Left renal cortex interstitium (tissue), 4 donors: ENCODE measurements at places on chromosomes 4 and X. TPM values are rescaled to one million over a fixed set of nuclear protein-coding genes. Genes with fewer than 3 reads are reported as not detected.

- DNase-seq = no peak
Measured at GRCh38 chr4:155948541-155948940, 5.1 kb downstream of the CTSO start.

- no peak for DNase-seq
Measured at GRCh38 chr4:2354760-2355159, 63.7 kb downstream of the ZFYVE28 start.

- DNase-seq = no peak
Measured at GRCh38 chr4:18227880-18228279, 206.3 kb upstream of the LCORL start.

DNA sequence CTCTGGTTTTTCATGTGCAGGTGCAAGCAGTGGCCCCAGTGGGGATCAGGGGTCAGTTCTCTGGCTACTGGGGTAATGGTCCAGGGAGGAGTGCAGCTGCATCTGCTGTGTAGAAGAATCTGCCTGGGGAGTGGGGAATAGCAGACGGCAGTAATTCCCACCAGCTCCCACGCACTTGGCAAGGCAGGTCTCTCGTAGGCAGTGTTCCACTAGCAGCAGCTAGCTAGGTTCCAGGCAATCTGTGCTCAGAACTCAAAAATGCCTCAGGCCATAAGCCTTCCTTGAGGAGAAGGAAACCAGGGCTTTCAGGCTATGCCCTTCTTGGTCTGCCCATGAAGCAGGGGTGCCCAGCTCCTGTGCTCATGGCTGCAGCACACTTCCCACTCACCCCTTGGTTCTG, 38.8 kb downstream of the DCLK2 start:
- DNase-seq = no peak

DNA sequence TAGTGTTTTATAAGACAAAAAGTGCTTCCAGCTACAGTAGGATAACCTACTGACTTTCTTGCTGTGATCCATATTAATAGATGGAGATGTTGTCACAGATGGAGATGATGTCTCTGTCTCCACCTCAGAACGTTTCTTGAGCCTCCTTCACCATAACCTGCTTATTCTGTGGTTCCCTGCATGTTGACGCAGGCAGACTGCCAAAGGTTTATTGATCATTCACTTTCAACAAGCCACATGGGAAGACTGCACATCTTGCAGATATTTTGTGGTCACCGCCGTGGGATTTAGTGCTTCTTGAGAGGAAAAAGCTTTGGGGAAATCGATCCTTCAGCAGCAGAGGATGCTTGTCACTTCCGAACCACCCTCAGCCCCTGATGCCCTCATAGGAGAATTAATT, 943.0 kb upstream of the PRKX start:
- DNase-seq = no peak

DNA sequence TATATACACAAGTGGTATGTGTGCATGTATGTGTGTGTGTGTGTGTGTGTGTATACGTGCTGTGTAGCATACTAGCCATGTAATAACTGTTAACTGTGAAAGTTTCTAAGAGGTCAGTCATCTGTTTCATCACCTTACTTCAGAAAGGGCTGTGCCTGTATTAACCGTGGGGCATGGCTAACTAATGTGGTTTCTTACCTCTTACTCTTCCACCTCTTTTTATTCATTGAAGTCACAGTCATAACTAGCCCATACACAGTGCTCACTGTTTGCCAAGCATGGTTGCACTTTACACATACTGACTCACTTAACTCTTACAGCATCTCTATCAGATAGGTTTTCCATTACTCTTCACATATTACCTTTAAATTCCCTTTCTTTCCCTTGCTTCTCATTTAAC, 23.7 kb upstream of the LRAT start:
- DNase-seq = no peak

DNA sequence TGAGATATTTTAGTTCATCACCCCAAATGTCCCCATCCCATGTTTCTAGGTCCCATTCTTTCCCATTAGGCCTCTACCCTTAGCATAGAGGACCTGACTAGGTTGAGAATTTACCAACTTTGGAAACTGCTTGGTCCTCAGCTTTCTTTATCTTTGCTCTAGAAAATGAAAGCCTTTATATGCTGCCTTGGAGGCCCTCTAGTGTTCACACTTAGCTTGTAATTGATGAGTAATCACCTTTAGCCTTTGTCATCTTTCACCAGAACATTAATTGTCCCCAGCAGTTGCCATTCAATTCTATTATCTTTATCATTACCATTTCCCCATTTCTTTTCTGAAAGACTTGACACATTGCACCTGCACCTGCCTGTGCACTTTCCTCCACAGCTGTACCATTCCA, 589.2 kb upstream of the NR3C2 start:
- DNase-seq = no peak

DNA sequence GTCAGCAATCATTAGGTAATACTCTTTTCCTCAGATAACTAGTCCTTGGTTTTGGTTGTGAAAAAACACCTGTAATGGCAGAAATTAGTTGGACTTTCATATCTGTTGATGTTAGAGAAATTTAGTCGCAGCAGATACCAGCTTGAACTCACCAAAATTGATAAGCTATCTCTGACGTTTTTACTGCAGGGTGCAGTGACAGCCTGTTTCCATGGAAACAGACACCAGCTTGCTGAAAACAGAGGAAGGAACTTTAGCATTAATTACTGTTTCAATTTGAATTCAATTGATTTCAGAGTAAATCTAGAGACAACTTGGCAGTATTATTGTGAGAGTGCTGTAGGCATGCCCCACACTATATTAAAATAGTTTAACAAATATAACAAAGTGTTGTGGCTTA, 246.5 kb downstream of the PPP1R2C start:
- no peak for DNase-seq

DNA sequence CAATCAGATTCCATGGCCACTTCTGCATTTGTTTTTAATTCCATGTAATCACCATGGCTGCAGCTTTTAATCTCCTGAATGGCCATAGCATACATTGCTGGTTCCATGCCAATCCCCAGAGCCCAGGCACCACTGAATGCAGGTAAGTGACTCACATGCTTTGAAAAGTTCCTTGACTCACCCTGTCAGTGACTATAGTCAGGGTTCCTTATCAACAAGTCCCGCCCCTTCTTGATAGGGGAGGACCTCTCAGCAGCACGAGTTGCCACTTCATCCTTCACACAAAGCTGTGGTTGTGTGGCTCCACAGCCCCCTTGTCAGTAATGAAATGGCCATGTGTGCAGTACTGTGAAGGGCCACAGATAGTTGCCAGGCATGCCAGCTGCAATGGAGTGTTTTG, 516.6 kb downstream of the PPARGC1A start:
- DNase-seq = no peak

DNA sequence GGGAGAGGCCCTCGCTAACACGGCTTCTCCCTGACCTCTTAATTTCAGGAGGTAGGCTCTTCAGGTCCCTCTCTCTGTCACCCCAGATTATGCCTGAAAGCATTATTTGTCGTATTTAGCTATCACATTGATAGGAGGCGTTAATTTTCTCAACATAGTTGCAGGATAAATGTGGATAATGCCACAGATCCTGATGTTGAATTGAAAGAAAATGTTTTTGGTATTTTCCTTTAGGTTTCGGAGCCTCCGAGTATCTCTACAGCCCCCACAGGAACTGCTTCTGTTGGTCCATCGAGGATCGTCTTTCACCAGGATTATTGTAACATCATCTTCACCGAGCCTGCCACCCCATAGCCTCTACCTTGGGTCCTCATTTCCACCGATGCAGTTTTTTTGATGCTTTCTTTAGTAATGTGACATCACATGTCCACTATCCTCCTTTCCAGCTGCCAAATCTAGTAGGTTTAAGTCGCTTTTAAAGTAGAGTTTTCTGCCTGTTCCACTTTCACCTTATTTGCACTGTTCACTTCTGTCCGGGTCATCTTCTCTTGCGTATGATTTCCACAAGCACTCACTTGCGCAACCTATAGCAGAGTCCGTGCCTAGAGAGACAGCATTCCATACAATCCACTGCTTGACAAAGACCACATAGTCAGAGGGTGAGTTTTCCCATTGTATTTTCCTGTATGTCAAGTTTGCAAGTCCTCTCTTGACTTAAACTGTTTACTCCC, 665 bp downstream of the TIGD2 start:
- DNase-seq = peak; percentile 13

GRCh38 chr4:132901224-132901623, 247.9 kb upstream of the PCDH10 start:
- DNase-seq = no peak

- no peak for DNase-seq
Measured at GRCh38 chr4:150004481-150004880, 73.8 kb upstream of the DCLK2 start.

- DNase-seq = no peak
Measured at GRCh38 chrX:134682081-134682480, 23.8 kb upstream of the PLAC1 start.

DNA sequence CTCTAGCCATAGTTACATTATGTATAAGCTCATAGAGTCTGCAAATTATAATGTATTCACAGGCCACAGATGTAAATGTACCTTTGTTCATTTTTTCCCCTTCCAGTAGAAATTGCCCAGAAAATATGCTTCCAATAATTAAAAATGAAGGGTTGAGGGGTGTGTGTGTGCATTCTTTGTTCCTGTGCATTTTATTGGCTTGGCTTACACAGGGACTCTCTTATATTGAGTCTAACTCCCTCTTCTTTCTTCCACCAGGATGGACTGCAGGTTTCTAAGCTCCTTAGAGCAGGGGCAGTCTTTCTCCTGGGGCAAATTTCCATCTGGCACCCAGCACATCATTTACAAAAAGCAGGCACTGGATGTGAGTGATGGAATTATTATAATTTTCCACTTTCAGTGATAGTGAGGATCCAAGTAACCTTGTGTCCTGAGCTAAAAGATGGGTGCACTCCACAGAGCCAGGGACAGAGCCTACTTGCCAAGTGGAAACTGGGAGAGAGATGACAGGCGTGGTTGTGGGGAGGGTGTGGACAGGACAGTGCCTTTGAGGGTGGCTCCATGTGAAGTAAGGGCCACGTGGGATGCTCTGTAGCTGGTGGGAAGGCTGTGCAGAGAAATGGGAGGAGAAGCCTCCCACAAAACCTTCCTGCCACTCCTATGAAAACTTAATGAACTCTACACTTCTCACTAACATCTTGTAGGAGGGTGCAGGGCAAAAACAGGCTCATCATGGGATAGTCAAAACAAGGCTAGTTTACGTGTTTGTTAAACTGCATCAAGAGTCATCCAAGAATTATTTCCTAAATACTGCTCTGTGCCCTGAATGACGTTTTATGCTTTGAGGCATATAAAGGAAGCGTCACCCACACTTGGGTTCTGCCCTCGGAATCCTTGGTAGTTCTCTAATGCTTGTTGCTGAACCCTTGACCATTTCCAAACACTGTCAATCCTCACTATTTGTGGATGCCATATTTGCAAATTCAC, 16.0 kb downstream of the IGFBP7 start:
- DNase-seq = no peak

DNA sequence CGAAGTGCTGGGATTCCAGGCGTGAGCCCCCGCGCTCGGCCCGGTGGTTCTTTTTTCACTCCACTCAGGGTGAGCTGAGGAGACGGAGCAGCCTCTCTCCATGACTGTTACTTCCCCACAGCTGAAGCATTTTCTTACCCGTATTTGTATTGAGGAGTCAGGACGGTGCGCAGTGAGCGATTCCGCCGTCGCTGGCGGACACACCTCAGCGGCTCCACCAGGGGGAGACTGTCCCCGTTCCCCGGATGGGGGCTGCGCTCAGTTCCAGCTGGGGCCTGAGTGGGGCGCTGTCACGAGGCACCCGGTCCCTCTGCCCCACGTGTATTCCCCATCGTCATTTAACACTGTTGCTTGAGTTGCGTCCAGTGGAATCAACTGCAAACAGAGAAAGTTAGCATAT, 844.0 kb upstream of the FRG1 start:
- DNase-seq = no peak

GRCh38 chr4:143215873-143216272, 31.2 kb downstream of the USP38 start:
- no peak for DNase-seq

DNA sequence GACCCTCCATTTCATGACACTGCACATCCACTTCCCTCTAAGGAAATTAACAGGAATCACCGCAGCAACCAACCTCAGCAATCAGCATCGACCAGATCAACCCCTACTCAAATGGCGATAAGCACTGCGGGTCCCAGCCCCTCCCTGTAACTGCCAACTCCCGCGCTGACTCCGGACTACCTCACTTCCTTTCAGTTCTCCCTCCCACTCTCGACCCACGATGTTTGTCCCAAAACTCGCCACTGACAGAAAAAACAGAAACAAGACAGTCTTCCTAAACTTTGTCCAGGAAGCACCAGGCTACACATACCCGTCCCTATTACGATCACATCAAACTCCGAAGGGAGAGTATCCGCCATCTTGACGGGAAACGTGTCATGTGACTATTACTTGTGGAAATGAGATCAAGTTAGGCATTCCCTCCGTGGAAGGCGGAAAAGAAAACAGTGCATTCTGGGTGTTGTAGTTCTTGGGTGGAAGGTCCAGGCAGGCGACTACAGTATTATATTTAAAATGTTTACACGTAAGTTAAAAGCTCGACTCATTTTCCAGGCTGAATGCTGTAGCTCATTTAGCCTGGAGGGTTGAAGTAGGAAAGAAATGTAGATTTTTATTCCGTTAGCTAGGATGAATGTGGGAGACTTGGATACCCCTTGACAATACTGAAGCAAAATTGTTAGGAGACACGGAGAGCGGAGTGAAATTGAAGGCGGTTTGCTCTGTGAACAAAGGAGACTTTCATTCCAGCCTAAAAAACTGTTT, at the start of gene CHM:
CHM (minus strand) TSS at position 385 of the 762 bp plus-strand sequence; CDS start at position 359, 26 bp downstream.
- peak; percentile 85 for DNase-seq

DNA sequence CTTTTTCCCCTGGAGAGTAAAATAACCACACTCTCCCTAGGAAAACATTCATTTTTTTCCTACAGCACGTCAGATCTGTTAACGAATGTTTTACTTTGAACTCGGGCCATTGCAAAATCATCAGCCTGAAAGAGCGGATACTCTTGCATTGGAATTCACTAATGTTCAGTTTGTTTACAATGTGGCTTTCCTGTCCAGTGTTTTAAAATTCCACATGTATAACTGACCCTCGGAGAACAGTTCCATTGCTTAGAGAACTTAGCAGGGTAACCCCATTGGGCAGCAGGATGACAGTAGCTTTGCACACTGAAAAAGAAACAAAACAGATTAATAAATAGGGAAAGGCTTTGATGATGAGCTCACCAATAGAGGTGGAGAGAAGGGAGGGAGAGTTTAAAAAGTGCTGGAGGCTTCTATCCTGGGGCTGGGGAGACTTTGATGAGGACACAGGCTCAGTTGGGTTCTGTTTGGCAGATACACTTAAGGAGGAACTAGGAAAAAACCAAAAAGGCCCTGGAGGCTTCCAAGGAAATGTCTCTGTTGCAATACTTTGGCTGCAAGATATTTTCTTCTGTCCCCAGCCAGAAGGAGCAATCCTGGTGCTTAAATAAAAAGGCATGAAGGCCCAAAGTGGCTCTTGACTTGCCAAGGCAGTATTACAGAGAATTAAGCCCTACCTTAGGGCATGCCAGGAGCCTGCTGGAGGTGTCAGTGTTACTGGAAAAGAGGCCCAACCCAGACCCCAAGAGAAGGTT, 143.1 kb downstream of the ARSF start:
- no peak for DNase-seq

GRCh38 chrX:153190381-153190780, 11.3 kb downstream of the MAGEA1 start:
- no peak for DNase-seq

Gene CPEB2
- polyA plus RNA-seq = 15.2 TPM

Gene GRSF1
- 108 TPM for polyA plus RNA-seq

Gene DKK2
- polyA plus RNA-seq = 2.5 TPM

Gene ADH1A
- polyA plus RNA-seq = 1.5 TPM

Gene PTCHD1
- 0.49 TPM for polyA plus RNA-seq

Gene NRK
- polyA plus RNA-seq = 13.2 TPM

Gene MAGEA12
- polyA plus RNA-seq = not detected

Gene PABPC1L2A
- polyA plus RNA-seq = not detected

Gene SLC49A3
- polyA plus RNA-seq = 3.7 TPM

Gene PCDH10
- polyA plus RNA-seq = 4.4 TPM
